ENCODE measurements at places on chromosomes 7 and 10.
A peak's percentile ranks its signal among the peaks of the same experiment; 100 is the strongest.

DNA sequence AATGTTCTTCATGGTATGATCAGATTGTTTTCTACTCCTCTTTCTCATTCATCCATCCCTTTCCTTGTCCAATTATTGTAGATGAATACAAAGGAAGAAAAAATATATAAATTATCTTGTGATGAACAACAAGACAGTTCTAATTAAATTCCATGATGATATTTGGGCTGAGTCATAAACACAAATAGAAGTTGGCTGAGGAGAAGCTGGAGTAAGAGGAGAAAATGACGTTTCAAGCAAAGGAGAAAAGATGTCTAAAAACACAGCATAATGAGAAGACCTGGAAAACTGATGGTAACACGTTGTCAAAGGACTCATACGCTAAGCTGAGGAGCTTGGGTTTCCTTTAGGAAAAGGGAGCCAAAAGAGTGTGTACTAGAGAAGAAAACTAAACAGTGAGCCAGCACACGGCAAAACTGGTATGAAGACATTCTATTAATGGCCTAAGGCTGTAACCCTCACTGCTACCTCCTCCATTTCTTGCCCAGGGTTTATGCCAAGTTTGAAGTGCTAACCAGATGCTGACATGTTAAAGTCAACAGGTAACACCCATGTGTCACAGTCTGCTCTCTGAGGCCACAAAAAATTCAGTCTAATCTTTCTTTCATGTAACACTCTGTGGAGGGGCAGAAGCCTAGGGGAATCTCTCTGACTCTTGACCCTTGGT is 26.1 kb downstream of the ZFAND4 start:
- DNase-seq, result no peak

- peak; percentile 53 for DNase-seq
Measured at GRCh38 chr7:49398236-49398635, 375.2 kb upstream of the VWC2 start.

DNA sequence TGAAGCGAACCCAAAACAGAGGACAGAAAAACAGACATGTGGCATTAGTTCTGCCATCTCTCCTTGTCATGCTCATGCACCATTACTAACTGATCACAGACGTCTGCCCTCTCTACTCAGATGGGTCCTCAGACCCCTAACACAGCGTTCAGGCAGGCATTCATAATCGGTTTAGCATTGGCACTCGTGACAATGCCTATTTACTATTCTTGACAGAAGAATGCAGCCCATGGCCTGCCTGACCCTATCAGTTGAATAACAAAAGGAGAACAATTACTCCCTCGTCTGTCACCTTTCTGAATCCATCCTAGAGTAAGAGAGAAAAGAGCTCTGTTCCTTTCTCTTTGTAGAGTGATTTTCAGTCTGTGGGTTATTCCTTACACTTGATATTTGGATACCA is 194.6 kb upstream of the PHYHIPL start:
- no peak for DNase-seq

DNA sequence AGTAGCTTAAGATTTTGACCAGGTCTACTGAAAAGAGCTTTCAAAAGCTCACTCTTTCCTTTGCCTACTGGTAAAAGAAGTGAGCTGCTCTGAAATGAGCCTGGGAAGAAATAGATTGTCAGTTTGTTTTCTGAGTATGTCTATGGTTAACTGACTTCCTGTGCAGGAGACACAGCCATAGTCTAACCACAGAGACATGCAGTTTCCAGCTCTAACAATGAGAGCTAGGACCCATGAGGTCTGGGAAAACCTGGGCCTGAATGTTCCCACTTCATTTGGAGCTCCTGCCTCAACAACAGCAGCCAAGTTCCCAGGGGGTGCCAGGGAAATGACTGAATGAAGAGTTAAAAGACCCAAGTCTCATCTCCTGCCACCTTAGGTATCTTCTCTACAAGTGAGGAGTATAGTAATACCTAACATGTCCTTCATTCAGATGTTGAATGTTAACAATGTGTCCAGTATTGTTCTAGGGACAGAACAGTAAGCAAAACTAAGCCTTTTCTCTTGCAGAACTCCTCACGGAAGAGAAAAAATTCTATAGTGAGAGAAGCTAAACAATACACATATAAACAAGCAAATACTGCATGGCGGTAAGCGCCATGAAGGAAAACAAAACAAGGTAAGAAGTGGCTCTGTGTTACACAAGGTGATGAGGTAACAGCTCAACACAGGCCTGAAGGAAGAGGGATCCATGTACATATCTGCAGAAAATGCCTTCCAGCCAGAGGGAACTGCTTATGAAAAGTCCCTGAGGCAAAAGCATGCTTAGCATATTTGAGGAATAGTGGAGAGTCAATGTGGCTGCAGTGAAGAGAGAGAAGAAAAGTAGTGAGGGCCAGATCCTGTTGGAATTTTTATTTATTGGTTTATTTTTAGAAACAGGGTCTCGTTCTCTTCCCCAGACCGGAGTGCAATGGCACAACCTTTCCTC is 26.4 kb upstream of the ANKRD1 start:
- DNase-seq, result no peak

DNA sequence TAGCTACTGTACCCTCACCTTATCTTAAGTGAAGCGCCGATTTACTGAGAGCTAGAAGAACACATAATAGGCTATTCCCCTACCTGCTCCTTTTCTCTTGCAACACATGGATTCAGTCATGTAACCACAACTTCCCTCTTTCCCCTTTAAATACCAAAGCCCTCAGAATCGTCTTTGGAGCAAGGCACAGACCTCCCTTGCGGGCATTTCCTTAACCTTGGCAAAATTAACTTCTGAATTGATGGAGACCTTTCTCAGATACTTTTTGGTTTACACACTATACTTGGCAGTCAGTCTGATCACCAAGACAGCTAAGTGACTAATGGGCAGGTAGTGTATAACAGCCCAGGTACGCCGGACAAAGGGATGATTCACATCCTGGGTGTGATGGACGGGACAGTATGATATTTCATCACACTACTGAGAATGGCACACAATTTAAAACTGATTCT is 72.7 kb upstream of the SEC61G start:
- DNase-seq, result no peak

GRCh38 chr7:111833466-111833865 is 271.2 kb upstream of the IMMP2L start:
- no peak for DNase-seq

GRCh38 chr10:36057180-36057579 is 415.1 kb upstream of the FZD8 start:
- no peak for DNase-seq

GRCh38 chr7:108402865-108403264 is 53.4 kb downstream of the NRCAM start:
- no peak for DNase-seq

Data from right hindlimb (tissue), 1 donor.